ENCODE measurements at places on chromosomes 6 and 20. TPM values are rescaled to one million over a fixed set of nuclear protein-coding genes. Genes with fewer than 3 reads are reported as not detected.
A peak's percentile ranks its signal among the peaks of the same experiment; 100 is the strongest.

GRCh38 chr20:16476032-16476431 lies 97.2 kb downstream of the KIF16B start:
- no peaks in the 10 kb centered on the region for H3K27me3 ChIP-seq
- DNase-seq = peak; percentile 24
- no peaks in the 10 kb centered on the region for H3K36me3 ChIP-seq
- no peak overlapping the region for H3K4me3 ChIP-seq
- no peak overlapping the region for H3K27ac ChIP-seq

DNA sequence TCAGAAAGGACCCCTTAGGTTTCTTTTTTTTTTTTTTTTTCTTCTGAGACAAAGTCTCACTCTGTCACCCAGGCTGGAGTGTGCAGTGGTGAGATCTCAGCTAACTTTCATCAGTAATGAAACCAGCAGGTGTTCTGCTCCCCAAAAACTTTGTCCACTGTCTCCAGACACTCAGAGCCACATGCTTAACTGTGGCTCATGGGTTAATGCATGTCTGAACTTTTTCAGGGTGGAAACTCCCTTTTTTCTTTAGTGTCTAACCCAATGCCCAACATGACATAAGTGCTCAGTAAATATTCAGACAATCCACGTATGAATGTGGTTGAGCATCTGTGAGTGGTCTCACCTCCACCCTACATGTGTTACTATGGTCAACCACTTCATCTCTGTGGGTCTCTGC lies 45.4 kb downstream of the MYB start:
- no peaks in the 10 kb centered on the region for H3K36me3 ChIP-seq
- no peaks in the 10 kb centered on the region for H3K4me1 ChIP-seq
- no peak overlapping the region for H3K4me3 ChIP-seq
- no peak for DNase-seq
- no peak overlapping the region for H3K27ac ChIP-seq
- no peaks in the 10 kb centered on the region for H3K27me3 ChIP-seq

- no peaks in the 10 kb centered on the region for H3K27me3 ChIP-seq
- no peak for DNase-seq
These were observed 5.6 kb downstream of the RPP21 start for GRCh38 chr6:30350524-30350923.

DNA sequence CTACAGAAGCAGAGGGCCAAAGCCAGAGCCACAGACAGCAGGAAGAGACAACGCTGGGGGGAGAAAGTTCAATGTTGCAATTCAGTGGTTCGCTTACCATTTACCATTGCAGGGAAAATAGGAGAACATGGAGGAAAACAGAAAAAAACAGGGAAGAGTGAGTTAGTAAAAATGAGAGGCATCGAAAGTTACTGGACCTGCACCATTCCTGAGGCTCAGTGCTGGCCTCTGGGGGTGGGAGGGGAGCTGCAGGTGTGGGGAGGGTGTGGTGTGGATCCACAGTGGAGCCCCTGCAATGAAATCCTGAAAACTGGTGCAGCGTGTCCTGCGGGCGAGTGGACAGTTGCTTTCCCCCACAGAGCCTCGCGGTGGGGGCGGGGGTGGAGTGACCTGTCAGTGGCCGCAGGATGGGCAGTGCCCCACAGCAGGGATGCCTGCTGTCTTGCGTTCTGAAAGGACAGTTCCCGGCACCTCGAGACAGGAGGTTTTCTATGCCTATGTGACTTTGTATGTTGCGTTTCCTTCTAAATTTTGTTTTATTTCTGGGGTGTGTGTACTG lies 5.7 kb downstream of the TMEM181 start:
- no peaks in the 10 kb centered on the region for H3K27me3 ChIP-seq
- peaks cover 6% of the 10 kb centered on the region for H3K4me1 ChIP-seq
- no peak overlapping the region for H3K4me3 ChIP-seq

DNA sequence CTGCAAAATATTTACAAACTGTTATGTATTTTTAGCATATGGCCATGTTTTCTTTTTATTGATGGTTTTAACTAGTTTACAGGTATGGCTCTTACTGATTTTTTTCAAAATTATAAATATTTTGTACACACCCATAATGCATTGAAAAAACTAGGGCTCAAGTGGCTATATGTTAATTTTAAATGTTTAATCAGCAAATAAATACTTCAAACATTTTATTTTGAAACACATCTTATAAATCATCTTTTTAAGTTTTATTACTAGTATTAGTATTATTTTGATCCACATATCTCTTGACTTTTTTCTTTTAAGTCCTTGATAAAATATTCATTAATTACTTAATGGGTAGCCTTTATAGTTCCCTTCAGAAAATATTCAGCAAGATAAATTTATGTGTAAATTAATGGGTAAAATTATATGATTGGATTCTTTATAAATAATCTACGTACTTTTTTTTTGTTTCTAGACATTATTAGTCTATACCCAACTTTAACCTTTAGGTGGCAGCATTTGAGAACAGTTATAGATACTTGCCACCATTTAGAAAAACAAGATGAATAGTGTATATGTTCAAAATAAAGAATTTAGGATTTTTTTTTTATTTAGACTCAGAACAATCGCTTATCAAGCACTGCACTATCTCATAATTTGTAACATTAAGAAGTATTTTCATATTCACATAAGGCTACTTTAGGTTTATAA lies 241.9 kb downstream of the ADGRB3 start:
- H3K4me3 ChIP-seq = no peak overlapping the region
- H3K36me3 ChIP-seq = no peaks in the 10 kb centered on the region
- H3K27ac ChIP-seq = no peak overlapping the region
- H3K4me1 ChIP-seq = no peaks in the 10 kb centered on the region
- no peak for DNase-seq

DNA sequence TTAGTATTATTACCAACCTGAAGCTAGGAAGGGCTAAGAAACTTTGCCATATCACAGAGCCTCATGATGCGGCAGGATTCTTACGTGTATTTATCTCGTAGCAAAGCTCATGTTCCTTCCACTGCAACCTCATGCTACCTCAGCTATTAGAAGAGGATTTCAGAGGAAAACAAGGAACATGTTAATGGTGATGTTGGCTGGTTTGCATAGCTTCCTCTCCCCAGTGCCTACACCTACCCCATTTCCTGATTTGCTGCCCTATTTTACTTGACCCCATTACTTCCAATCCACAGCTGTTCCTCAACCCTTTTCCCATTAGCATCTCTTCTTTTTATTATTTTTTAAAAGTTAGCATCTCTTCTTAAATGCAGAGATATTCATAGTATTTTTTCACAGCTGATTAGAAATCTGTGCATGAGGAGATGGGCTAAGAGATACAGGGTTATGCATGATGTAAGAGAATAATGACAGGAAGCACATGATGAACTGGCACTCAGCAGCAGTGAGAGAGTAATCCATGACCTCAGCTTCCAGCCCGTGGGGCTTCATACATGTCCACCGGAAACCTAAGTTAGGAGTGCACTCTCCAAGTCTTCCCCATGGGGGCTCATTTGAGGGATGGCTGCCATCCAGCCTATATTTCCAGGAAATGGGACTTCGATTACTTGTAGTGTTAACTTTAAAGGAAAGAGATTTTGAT lies 106.1 kb upstream of the ASF1A start:
- H3K4me3 ChIP-seq = no peak overlapping the region
- H3K27ac ChIP-seq = no peak overlapping the region
- H3K27me3 ChIP-seq = no peaks in the 10 kb centered on the region
- no peaks in the 10 kb centered on the region for H3K36me3 ChIP-seq
- no peak for DNase-seq

GRCh38 chr6:30615219-30615957 lies 1.7 kb downstream of the PPP1R10 start:
- no peaks in the 10 kb centered on the region for H3K27me3 ChIP-seq
- H3K27ac ChIP-seq = peak overlapping the region; percentile 87
- peak overlapping the region; percentile 94 for H3K4me3 ChIP-seq
- peaks cover 40% of the 10 kb centered on the region for H3K4me1 ChIP-seq

GRCh38 chr6:24721461-24722215 lies 2.7 kb upstream of the C6orf62 start:
- H3K4me3 ChIP-seq = peak overlapping the region; percentile 39
- peak overlapping the region; percentile 95 for H3K27ac ChIP-seq
- no peaks in the 10 kb centered on the region for H3K27me3 ChIP-seq
- H3K36me3 ChIP-seq = peaks cover 19% of the 10 kb centered on the region
- no peak for DNase-seq
- H3K4me1 ChIP-seq = peaks cover 30% of the 10 kb centered on the region

- H3K27ac ChIP-seq = no peak overlapping the region
- no peak overlapping the region for H3K4me3 ChIP-seq
- no peaks in the 10 kb centered on the region for H3K4me1 ChIP-seq
- H3K27me3 ChIP-seq = no peaks in the 10 kb centered on the region
- H3K36me3 ChIP-seq = no peaks in the 10 kb centered on the region
These were observed 127.5 kb downstream of the PTCHD4 start for GRCh38 chr6:47983491-47983890.

- DNase-seq = no peak
- no peaks in the 10 kb centered on the region for H3K4me1 ChIP-seq
- no peak overlapping the region for H3K27ac ChIP-seq
- H3K27me3 ChIP-seq = no peaks in the 10 kb centered on the region
- H3K36me3 ChIP-seq = no peaks in the 10 kb centered on the region
- no peak overlapping the region for H3K4me3 ChIP-seq
These were observed 166.7 kb downstream of the SCML4 start for GRCh38 chr6:107657373-107657754.

DNA sequence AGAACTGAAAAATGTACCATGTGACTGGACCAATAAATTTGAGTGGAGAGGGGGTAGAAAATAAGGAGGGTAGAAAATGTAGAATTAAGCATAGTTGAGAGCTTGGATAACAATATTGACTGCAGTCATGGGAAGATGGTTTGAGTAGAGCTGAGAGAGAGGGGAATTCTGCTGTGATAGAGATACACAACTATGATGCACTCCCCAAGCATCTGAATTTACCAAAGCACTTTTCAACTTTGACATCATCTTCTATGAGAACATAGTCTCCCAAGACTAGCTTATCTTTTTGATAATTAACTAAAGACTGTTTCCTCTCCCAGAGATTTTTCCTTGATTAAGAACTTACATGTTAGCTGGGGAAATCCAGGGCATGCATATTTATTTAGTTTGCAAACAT lies 103.1 kb downstream of the TNFRSF21 start:
- no peaks in the 10 kb centered on the region for H3K36me3 ChIP-seq
- no peaks in the 10 kb centered on the region for H3K27me3 ChIP-seq
- H3K27ac ChIP-seq = no peak overlapping the region
- DNase-seq = no peak
- no peaks in the 10 kb centered on the region for H3K4me1 ChIP-seq

DNA sequence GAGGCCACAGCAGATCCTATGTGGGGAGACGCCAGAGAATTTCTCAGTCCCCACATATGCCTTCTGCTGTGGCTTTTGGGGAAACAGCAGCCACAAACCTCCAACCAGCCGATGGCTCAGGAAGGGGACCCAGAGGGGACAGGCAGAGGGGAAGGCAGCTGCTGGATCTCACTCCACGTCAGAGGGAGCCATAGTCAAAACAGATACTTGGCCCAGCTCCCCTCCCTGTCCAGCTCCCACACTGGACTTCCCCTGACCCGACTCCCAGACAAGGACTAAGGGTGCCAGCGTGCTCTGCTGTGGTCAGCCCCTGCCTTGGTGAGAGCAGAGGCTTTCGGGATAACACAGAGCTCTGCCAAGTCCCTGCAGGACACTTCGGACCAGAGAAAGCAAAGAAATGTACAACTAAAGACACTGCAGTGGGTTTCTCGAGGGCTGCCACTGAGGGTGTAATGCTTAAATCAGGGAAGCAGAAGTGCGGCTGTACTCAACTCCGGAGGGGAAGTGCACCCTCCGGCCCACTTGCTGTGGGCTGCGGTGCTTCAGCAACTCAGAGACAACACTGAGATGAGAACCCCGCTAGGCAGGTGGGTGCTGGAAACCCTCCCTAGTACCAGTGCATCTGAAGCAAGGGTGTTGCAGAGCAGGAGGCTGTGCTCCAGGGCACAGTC lies 47.2 kb downstream of the RRBP1 start:
- H3K4me3 ChIP-seq = no peak overlapping the region
- no peak for DNase-seq
- H3K4me1 ChIP-seq = no peaks in the 10 kb centered on the region
- H3K27me3 ChIP-seq = no peaks in the 10 kb centered on the region
- no peak overlapping the region for H3K27ac ChIP-seq

Gene SMPD2
- 14.7 TPM for total RNA-seq

Gene CEP43
- 15.8 TPM for total RNA-seq

GRCh38 chr20:10560686-10561085 lies 113.1 kb downstream of the JAG1 start:
- no peaks in the 10 kb centered on the region for H3K27me3 ChIP-seq
- DNase-seq = no peak
- H3K4me3 ChIP-seq = no peak overlapping the region
- no peaks in the 10 kb centered on the region for H3K36me3 ChIP-seq
- H3K4me1 ChIP-seq = peaks cover 39% of the 10 kb centered on the region

Gene GZF1
- 10.4 TPM for total RNA-seq

- no peak overlapping the region for H3K4me3 ChIP-seq
- no peak overlapping the region for H3K27ac ChIP-seq
- H3K27me3 ChIP-seq = no peaks in the 10 kb centered on the region
- peaks cover 3% of the 10 kb centered on the region for H3K4me1 ChIP-seq
- DNase-seq = no peak
- no peaks in the 10 kb centered on the region for H3K36me3 ChIP-seq
These were observed 63.3 kb upstream of the TAB2 start for GRCh38 chr6:149254253-149254652.

Gene TUBB
- total RNA-seq = 886 TPM
